ENCODE measurements at places on chromosomes 13 and 19. TPM values are rescaled to one million over a fixed set of nuclear protein-coding genes. Genes with fewer than 3 reads are reported as not detected.

DCLK1 gene
- 112 TPM for total RNA-seq

ACER1 gene
- total RNA-seq: not detected

STOML3 gene
- 0.69 TPM for total RNA-seq

GTPBP3 gene
- total RNA-seq: 11.5 TPM

CADM4 gene
- total RNA-seq: 92.3 TPM

SH2D3A gene
- 0.20 TPM for total RNA-seq

PLD3 gene
- 394 TPM for total RNA-seq

CD22 gene
- total RNA-seq: 9.4 TPM

SYCN gene
- not detected for total RNA-seq

CAPN12 gene
- total RNA-seq: 0.69 TPM

DNA sequence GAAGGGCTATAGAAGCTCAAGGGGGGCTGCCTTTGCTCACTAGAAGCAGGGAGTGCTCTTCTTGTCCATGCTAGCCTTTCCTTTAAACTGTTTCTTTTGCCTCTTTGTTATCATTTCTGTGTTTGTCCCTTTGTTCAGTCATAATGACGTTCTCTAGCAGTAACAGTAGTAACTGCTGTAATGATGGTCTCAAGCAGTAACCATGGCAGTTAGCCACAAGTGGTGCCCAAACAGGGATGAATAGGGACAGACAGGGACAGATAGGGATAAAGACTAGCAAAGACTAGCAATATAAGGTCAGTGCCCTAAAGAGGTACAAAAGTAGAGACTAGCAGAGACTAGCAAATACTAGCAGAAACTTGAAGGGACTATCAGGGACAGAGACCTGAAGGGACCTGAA is 869.0 kb upstream of the PRR20A start:
- no peak for DNase-seq
- no peak overlapping the region for H3K27ac ChIP-seq
- H3K4me3 ChIP-seq: no peak overlapping the region
- no peaks in the 10 kb centered on the region for H3K4me1 ChIP-seq

GRCh38 chr13:90375851-90376250 is 971.6 kb upstream of the MIR17HG start:
- H3K4me1 ChIP-seq: no peaks in the 10 kb centered on the region
- no peak overlapping the region for H3K4me3 ChIP-seq
- no peak for DNase-seq
- H3K27me3 ChIP-seq: no peaks in the 10 kb centered on the region
- H3K27ac ChIP-seq: no peak overlapping the region

GRCh38 chr13:44768239-44768638 is 192.1 kb upstream of the TSC22D1 start:
- no peak overlapping the region for H3K27ac ChIP-seq
- no peaks in the 10 kb centered on the region for H3K36me3 ChIP-seq
- H3K4me3 ChIP-seq: no peak overlapping the region
- H3K4me1 ChIP-seq: peaks cover 15% of the 10 kb centered on the region
- H3K27me3 ChIP-seq: peaks cover 4% of the 10 kb centered on the region

GRCh38 chr19:13881251-13881691 is 4.3 kb downstream of the NANOS3 start:
- no peak overlapping the region for H3K4me3 ChIP-seq
- no peak for DNase-seq
- no peaks in the 10 kb centered on the region for H3K27me3 ChIP-seq
- peaks cover 37% of the 10 kb centered on the region for H3K4me1 ChIP-seq

DNA sequence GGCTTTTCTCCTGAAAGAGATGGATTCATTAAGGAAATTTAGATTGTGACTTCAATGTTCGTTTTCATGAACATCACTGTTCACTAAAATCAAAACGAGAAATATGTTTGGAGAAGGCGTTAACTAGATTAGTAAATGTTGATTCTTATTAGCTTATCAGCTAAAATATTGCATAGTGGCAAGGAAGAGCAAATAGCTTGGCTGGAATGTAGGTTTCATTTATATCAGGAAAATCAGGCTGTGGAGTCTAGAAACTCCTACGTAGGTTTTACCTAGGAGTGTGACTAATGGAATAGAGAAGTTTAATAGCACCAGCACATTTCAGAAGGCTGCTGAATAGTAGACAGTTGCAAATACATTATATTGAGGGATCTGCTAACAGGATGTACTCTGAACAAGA is 344.9 kb downstream of the LIG4 start:
- H3K4me1 ChIP-seq: peaks cover 10% of the 10 kb centered on the region
- no peaks in the 10 kb centered on the region for H3K36me3 ChIP-seq
- DNase-seq: no peak
- H3K27me3 ChIP-seq: peaks cover 11% of the 10 kb centered on the region

GRCh38 chr13:72726726-72727416 is 558 bp downstream of the MZT1 start:
- H3K4me1 ChIP-seq: peaks cover 13% of the 10 kb centered on the region
- H3K36me3 ChIP-seq: no peaks in the 10 kb centered on the region
- no peaks in the 10 kb centered on the region for H3K27me3 ChIP-seq
- H3K4me3 ChIP-seq: peak overlapping the region; percentile 95
- H3K27ac ChIP-seq: peak overlapping the region; percentile 57

- no peak overlapping the region for H3K27ac ChIP-seq
- no peaks in the 10 kb centered on the region for H3K27me3 ChIP-seq
- H3K36me3 ChIP-seq: peaks cover 33% of the 10 kb centered on the region
- H3K4me1 ChIP-seq: no peaks in the 10 kb centered on the region
- no peak overlapping the region for H3K4me3 ChIP-seq
Observed at GRCh38 chr13:36979361-36980050, 19.6 kb downstream of the ALG5 start.

DNA sequence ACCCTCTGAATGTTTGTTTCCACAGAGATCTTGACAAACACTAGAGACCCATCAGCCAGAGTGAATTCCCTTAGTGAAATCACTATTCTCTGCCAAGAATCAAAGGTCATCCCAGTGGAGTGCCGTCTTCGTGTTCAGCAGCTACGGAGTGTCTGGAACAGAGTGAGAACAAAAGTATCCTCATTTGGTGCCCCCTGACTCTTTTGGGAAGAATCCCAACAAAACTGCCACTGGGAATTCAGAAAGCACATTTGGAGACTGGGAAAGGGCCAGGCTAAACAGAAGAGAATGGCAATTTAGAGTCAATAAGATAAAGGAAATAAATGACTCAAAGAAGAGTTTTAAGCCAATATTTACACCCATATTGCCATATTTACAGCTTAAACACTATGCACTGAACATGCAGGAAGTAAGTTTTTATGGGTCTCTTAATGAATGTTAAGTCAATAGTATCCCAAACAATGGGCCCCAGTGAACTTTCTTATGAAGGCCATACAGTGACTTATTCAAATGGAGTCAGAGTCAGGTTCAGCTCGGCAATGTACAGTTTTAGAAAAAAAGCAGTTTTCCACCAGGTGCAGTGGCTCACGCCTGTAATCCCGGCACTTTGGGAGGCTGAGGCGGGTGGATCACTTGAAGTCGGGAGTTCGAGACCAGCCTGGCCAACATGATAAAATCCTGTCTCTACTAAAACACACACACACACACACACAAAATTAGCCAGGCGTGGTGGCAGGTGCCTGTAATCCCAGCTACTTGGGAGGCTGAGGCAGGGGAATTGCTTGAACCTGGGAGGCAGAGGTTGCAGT is 392.6 kb downstream of the KLF5 start:
- H3K4me1 ChIP-seq: no peaks in the 10 kb centered on the region
- H3K27me3 ChIP-seq: no peaks in the 10 kb centered on the region
- no peaks in the 10 kb centered on the region for H3K36me3 ChIP-seq

- H3K4me3 ChIP-seq: no peak overlapping the region
- H3K27ac ChIP-seq: no peak overlapping the region
- H3K27me3 ChIP-seq: no peaks in the 10 kb centered on the region
- H3K4me1 ChIP-seq: peaks cover 15% of the 10 kb centered on the region
- H3K36me3 ChIP-seq: no peaks in the 10 kb centered on the region
Observed at GRCh38 chr13:114151565-114152284, 19.3 kb upstream of the RASA3 start.

DNA sequence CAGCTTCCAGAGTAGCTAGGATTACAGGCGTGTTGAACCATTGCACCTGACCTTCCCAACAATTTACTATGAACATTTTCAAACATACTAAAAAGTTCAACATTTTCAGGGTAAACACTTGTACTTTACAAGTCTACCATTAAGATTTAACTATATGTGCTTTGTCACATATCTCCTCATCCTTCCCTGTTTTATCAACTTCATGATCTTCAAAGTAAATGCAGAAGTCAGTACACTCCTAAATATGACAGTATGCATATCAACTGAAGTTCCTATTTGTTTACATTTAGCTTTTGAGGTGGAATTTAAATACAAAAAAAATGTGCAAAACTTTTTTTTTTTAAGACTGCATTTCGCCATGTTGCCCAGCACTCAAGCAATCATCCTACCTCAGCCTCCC is 18.5 kb downstream of the LNX2 start:
- no peaks in the 10 kb centered on the region for H3K27me3 ChIP-seq
- DNase-seq: no peak
- H3K4me3 ChIP-seq: no peak overlapping the region
- H3K4me1 ChIP-seq: no peaks in the 10 kb centered on the region
- no peak overlapping the region for H3K27ac ChIP-seq
- H3K36me3 ChIP-seq: no peaks in the 10 kb centered on the region

- no peaks in the 10 kb centered on the region for H3K27me3 ChIP-seq
- H3K27ac ChIP-seq: peak overlapping the region; percentile 92
- peak; percentile 75 for DNase-seq
- H3K36me3 ChIP-seq: peaks cover 6% of the 10 kb centered on the region
- H3K4me3 ChIP-seq: no peak overlapping the region
Observed at GRCh38 chr19:2543463-2544442, 67.8 kb downstream of the GADD45B start.

- H3K4me3 ChIP-seq: no peak overlapping the region
- DNase-seq: no peak
- H3K36me3 ChIP-seq: no peaks in the 10 kb centered on the region
- H3K27ac ChIP-seq: no peak overlapping the region
- H3K4me1 ChIP-seq: no peaks in the 10 kb centered on the region
Observed at GRCh38 chr13:98783856-98784478, 31.5 kb upstream of the SLC15A1 start.

GRCh38 chr19:3034656-3035541 is 5.8 kb upstream of the TLE2 start:
- H3K36me3 ChIP-seq: no peaks in the 10 kb centered on the region
- H3K27me3 ChIP-seq: peaks cover 36% of the 10 kb centered on the region
- peak overlapping the region; percentile 52 for H3K4me3 ChIP-seq
- peak overlapping the region; percentile 94 for H3K27ac ChIP-seq
- DNase-seq: no peak

DNA sequence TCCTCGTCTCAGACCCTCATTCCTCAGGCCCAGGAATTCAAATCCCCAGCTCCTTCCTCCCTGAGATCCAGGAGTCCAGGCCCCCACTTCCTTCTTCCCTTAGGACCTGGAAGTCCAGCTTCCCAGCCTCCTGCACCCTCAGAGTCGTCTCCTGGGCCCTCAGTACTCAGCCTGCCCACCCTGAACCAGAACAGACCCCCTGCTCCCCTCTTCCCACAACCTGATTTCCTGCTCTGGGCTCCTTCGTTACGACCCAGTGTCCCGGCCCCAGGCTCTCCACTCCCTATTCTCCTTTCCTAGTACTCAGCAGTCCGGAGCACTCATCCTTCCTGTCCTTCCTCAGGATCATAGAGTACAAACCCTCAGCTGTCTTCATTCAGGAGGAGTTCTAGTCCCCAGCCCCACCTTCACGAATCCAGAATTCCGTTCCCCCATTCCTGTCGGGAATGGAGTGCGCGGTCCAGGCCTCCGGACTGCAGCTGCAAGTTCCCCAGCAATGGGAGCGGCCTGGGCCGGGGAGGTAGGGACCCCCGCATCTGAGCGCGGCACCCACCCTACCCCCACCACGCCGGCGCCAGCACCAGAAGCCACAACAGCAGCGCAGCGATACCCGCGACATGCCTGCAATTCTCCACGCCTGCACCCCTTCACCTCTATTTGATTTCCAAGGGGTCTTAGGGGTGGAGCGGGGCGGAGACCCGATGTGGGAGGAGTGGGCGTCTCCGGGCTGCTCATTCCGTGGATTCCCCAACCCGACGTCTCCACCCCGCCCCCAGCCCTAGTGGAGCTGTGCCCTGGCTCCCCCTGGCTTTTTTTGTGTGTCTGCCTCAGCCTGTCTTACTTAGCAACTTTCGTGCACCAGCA is 12.7 kb downstream of the EGLN2 start:
- H3K27ac ChIP-seq: peak overlapping the region; percentile 82
- DNase-seq: peak; percentile 79
- peaks cover 59% of the 10 kb centered on the region for H3K4me1 ChIP-seq
- peaks cover 32% of the 10 kb centered on the region for H3K36me3 ChIP-seq

DNA sequence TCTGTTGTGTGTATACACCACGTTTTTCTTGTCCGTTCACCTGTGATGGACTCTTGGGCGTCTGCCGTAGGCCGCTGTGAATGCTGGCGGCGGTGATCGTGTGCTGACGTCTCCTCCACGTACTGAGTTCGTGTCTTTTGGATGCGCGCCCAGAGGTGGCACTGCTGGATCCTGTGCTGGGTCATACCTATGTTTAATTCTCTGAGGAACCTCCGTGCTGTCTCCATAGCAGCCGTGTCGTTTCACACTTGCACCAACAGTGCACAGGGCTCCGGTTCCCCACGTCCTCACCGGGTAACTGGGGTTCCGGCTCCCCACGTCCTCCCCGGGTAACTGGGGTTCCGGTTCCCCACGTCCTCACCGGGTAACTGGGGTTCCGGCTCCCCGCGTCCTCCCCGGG is 56.2 kb downstream of the ATP11A start:
- peaks cover 3% of the 10 kb centered on the region for H3K27me3 ChIP-seq
- DNase-seq: no peak
- no peak overlapping the region for H3K27ac ChIP-seq
- no peaks in the 10 kb centered on the region for H3K36me3 ChIP-seq
- no peak overlapping the region for H3K4me3 ChIP-seq
- peaks cover 20% of the 10 kb centered on the region for H3K4me1 ChIP-seq

DNA sequence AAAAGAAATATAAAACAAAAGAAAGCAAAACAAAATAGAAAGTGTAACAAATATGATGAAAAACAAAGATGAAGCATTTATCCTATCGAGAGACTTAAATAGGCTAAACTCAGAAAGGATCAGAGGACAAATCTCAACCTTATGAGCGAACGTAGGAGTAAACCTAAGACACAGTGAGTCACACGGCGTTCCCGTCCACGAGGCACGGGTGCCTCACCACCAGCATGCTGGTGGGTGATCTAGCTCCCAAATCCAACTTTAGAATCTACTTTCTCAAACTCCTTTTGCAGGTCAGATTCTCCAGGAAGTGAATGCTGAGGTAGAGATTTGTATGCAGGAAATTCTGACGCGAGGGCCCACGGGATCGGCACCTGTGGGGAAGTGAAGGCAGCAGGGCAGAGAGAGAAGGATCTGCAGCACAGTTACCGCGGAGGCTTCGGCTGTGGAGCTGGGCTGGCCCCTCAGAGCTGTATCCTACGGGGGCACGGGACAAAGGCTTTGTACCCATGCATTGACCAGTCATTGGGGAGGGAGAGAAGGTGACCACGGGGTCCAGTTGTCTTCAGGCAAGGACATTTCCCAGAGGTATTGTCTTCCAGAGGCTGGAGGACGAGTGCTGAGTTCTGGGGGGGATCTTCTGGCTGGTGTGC is 7.5 kb upstream of the MIER2 start:
- no peak overlapping the region for H3K4me3 ChIP-seq
- no peak overlapping the region for H3K27ac ChIP-seq
- H3K4me1 ChIP-seq: no peaks in the 10 kb centered on the region
- no peaks in the 10 kb centered on the region for H3K27me3 ChIP-seq
- H3K36me3 ChIP-seq: no peaks in the 10 kb centered on the region
- no peak for DNase-seq
